ENCODE measurements at places on chromosomes 2 and 18.

- DNase-seq = no peak
These were observed 60.9 kb upstream of the DSEL start for GRCh38 chr18:67577386-67577785.

- no peak for DNase-seq
These were observed 275.7 kb upstream of the ZNF804A start for GRCh38 chr2:184322615-184323014.

DNA sequence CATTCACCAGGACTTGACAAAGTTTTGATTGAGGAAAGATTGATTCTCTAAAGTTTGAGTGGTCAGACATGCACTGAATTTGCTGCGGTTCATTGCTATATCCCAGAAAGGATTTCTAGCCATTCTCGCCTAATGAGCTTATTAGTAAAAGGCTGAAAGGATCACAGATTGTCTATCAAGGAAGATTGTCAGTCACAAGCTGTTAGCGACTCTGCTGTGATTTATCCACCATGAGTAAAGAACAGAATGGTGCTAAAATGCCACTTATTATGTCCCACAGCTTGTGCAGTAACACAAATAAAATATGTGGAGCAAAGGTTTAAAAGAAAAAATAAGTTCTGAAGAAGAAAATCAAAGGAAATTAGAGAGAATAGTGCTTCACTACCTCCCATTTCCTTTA, 701.2 kb upstream of the CDH7 start:
- no peak for DNase-seq

- DNase-seq = no peak
These were observed 15.8 kb upstream of the SMAD7 start for GRCh38 chr18:48966523-48966922.

GRCh38 chr2:33207151-33207740, 260.5 kb downstream of the LTBP1 start:
- no peak for DNase-seq

GRCh38 chr2:170247882-170248393, 70.0 kb downstream of the MYO3B start:
- no peak for DNase-seq

Measured in GM10248 (cell line).